SIG-M5 (cell line): ENCODE measurements at places on chromosomes 1 and 21.

DNA sequence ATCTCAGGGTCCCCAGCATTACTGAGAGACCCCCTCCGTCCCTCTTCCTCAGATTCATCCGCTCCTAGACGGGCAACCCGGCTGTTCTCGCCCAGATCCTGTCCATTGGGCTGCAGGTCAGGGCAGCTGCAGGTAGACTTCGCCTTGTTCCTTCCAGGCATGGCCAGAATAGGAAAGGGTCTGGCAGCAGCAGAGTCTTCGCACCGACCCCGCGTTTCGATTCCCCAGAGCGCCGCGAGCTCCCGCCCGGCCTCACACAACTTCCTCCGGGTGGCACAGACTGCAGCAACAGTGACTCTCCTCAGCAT is 265 bp downstream of the NRDC start:
- DNase-seq: no peak

GRCh38 chr21:26840201-26840600 is 5.0 kb downstream of the ADAMTS1 start:
- no peak for DNase-seq

- DNase-seq: no peak
Observed at GRCh38 chr1:85683292-85684025, 24.8 kb downstream of the ZNHIT6 start.

GRCh38 chr1:12284486-12284885 is 54.7 kb downstream of the VPS13D start:
- DNase-seq: no peak

- DNase-seq: no peak
Observed at GRCh38 chr1:3506943-3507342, 52.5 kb downstream of the ARHGEF16 start.

DNA sequence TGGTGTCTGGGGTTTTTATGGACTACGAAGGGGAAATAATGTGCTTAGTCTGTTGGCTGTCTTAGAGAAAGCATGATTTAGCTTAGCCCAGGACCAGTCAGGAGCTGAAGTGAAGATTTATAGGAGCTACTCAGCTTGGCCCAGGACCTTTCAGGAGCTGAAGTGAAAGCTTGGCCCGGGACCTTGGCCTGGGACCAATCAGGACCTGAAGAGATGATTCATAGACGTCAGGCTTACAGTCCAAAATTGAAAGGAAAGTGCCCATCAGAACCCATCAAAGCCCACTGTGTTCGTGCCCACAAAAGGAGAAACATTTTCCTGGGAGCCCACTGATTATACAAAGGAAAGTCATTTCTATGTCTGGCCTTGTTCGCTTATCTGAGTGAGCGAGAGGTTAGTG is 35.6 kb downstream of the MSTO1 start:
- DNase-seq: no peak

DNA sequence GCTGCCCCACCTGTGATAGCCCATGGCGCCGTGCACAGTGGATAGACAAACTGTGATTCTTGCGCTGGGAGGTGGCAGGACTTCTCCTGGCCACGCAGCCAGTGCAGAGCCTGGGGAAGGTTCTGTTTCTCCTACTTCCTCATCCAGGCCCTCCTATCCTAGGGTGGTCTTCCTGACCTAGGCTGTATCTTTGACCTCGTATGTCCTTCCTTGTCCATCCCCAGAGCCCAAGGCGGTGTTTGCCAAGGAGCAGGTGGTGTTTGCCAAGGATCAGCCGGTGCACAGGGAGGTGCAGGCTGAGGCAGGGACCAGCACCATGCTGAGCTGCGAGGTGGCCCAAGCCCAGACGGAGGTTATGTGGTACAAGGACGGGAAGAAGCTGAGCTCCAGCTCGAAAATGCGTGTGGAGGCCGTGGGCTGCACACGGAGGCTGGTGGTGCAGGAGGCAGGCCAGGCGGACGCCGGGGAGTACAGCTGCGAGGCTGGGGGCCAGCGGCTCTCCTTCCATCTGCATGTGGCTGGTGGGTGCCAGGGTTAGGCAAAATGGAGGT is 63.9 kb downstream of the OBSCN start:
- no peak for DNase-seq

DNA sequence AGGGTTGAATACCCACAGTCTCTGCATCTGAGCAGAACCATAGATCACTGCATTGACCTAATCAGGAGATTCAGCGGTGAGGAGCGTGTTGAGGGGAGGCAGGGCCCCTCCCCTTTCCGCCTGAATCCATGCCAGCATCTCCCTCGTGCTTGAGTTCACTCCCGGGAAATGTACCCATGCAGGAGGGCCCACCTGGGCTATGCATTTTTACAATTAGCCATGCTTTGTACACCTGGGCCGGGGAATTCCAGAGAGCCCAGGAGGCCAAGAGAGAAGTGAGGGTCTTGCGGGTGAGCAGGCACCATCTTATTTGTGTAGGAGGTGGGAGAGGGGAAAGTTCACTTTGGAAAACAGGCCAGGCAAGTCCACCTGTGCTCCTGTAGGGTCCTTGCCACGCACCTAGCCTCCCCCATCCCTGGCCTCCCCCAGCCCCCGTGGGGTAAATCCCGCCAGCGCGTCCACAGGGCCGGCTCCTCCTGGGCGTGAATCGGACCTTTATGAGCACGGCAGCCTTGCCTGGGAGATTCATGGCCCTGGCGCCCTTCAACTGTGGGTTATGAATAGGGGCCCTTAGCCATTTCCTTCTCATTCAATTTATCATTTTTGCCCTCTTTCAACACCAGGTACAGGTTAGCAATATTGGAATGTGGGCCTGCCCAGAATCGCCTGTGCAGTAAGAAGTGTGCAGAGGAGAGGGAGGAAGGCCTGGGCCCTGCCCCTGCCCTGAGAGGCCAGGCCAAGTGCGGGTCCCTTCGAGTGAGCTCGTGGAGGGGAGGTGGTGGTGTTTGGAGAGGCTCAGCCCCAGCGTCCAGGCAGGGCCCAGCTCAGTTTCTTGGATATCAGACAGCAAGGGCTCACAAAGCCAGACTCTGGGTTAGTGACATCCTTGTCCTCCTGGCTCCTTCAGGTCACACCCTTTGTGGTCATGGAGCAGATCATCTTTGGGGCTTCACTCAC is 84.4 kb upstream of the ACTRT2 start:
- DNase-seq: no peak

GRCh38 chr1:156276532-156276931 is 6.1 kb downstream of the SMG5 start:
- DNase-seq: no peak

- no peak for DNase-seq
Observed at GRCh38 chr21:27078915-27079314, 112.0 kb upstream of the ADAMTS5 start.

GRCh38 chr1:8660411-8660828 is 157.0 kb downstream of the RERE start:
- no peak for DNase-seq

DNA sequence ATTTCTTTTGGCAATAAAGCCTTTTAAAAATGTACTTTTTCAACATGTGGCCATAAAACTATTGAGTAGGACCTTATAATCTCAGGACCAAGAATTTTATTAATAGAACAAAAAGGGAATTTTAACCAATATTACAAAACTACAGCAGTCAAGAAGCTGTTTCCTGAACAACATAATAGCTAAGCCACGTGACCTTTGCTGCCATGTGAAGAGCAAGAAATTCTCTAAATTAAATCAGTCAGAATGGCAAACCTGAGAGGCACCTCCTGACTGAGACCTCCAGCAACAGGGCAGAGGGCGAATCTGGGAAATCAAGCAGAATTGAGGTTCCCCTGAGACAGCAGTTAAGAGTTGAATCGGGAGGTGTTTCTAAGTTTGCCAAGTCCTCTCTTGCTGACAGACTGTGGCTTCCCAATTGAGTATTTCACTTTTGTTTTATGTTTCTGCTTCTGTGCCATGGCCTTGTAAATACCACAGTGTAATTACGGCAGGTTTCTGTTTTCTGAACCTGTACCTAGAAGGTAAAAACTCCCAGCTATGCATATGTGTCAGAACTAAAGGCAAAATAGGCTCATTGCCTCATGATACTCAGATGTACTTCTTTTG is 358.4 kb downstream of the NTNG1 start:
- no peak for DNase-seq

DNA sequence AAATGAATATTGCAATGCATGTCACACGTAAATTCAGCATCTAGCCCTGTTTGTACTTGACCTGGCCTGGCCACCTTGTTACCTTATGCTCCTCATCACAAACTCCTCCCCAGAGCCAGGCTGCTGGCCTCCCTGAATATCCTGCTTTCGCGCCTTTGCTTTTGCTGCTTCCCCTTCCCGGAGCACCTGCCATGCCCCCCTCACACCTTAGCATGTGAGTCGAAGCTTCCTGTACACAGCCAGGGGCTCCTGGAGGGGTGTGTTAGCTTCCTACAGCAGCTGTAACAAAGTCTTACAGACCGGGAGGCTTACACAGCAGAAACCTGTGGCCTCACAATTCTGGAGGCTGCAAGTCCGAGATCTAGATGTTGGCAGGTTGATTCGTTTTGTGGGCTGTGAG is 60.1 kb downstream of the TLR5 start:
- DNase-seq: no peak

- DNase-seq: no peak
Observed at GRCh38 chr1:204968951-204969350, 74.1 kb upstream of the CNTN2 start.

DNA sequence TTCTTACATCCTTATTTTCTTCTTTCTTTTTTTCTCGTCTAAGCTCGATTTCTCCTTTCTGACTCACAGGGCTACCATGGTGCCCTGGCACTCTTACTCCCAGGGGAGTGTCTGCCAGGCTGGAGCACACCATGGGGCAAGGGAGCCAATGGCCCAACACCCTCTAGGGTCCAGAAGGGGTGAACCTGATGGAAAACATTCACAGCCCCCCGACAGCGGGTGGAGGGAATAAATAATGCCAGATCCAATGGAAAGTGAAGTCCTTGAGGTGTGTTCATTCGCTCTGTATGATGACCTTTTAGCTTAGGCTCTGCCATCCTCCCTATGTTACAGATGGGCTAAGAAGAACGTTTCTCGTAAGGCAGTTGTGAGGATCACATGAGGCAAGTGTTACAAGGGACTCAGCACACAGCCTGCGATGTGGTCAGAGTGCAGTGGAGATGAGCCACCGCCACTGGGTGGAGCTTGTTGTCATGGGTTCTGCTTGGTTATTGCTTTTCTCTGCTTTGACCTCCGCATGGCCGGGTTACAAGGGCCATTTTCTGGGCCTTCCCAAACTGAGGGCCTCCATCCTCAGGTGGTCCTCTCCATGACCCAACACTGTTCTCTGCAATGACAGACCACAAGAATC is 3.5 kb upstream of the FCMR start:
- peak; percentile 33 for DNase-seq

DNA sequence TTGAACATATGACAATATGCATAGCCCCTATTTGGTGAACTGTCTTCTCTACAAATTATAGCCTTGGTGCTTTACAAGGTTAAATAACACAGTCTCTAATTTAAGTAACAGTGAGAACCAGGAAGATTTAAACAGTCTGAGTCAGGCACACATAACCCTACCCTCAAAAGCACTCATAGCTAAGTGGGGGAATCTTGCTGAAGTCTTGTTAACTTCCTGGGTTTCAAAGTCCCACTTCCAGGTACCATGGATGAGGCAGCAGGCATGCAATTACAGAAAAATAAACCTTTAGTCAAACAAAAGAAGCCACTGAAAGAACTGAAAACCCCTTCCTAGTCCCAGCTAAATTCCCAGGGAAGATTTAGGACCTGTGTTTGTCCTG is 147.6 kb downstream of the PBX1 start:
- no peak for DNase-seq

GRCh38 chr1:15765495-15766194 is 7.0 kb downstream of the FBLIM1 start:
- no peak for DNase-seq

GRCh38 chr1:111894497-111894896 is 95.0 kb downstream of the KCND3 start:
- no peak for DNase-seq

GRCh38 chr21:14913638-14914037 is 151.2 kb downstream of the NRIP1 start:
- DNase-seq: no peak

DNA sequence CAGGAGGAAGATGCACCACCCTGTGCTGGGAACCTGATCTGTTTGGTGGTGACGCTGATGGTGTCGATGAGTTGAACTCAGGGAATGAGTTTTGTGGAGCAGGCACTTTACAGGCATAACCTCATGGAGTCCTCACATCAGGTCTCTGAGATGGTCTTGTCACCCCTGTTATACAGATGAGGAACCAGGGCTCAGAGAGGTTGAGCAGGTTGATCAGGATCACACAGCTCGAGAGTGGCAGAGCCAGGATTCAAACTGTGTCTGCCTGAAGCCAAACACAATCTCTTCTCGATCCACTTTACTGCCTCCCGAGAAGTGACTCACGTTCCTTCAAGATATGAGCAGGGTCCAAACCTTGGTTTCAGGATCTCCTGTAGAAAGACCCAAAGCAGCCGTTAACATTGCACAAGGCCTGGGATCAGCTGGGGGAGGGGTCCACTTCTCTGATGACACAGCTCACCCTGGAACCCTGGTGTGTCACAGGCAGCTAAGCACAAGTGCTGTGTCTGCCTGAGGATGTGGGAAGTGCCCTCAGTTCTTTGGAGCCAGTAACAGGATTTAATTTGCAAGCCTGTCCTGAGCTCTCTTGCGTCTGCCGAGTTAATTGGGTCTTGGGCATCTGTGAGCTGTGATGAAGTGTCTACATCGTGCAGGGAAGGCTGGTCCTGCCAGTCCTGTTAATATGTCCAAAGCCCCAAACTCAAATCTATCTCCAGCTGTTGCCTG is 65.4 kb upstream of the STUM start:
- peak; percentile 52 for DNase-seq

DNA sequence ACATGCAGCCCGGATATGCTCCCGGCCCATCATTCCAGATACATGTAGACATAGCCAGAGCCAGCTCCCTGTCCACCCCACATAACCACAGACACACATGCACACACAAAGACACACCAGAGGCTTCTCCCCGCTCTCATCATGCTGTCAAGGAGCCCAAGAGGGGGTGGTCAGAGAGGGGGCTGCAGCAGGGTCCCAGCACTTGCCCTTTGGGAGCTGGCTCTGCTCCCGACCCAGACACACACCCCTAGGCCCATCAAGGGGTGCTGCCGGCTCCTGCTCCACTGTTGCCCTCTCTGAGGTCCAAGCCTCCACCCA is 2.6 kb downstream of the PTAFR start:
- no peak for DNase-seq

DNA sequence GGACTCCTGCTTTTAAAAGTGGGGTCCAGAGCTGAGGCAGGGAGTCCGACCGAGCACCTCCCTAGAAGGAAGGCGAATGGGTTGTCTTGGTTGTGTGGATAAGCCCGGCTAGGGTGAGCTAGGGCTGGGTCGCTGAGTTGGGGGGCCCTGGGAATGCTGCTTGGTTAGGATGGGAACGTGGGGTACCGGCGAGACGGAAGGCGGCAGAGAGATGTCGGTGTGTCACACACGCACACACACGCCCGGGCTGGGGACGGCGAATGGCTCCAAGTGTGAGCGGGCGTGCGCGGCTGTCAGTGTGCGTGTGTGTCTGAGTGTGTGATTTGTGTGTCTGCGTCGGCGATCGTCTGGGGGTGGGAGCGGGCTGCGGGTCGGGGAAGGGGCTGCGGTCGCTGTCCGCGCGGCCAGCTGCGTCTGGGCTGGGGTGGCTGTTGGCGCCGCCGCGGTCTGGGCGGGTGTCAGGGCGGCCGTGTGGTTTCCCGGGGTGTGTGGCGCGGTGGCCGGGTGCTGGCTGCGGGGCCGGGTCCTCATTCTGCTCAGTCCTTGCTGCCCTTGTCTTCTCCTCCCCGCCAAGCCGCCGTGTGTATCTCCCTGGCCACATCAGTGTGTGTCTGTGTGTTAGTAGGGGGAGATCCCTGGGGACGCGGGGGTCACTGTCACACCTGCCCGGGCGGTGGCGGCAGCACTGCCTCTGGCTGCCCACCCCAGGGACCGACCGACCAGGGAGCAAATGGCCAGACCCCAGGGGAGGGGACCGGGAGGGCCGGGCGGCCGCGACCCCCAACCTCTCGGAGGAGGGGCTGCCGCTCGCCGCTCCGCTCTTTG is 1.1 kb downstream of the EFNA3 start:
- no peak for DNase-seq

- DNase-seq: no peak
Observed at GRCh38 chr1:41583658-41584547, 99.4 kb upstream of the EDN2 start.
